ENCODE measurements at places on chromosomes 6 and 20.

DNA sequence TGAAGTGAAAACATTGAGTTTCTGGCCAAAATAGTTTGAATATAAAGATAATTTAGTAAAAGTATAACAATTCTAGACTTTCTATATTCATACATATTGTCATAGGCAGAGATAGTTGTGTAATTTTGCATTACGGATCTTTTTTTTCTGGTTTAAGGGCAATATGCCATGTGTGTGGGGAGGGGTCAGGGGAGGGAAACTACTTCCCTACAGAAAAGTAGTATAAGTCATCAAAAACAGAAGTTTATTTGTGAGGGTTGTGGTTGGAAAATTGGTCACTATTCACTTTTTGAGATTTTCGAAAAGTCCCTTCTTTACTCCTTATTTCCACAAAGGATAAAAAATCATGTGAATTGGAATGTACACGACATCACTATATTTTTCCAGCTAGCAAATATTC is 288.2 kb upstream of the PREP start:
- DNase-seq = no peak

DNA sequence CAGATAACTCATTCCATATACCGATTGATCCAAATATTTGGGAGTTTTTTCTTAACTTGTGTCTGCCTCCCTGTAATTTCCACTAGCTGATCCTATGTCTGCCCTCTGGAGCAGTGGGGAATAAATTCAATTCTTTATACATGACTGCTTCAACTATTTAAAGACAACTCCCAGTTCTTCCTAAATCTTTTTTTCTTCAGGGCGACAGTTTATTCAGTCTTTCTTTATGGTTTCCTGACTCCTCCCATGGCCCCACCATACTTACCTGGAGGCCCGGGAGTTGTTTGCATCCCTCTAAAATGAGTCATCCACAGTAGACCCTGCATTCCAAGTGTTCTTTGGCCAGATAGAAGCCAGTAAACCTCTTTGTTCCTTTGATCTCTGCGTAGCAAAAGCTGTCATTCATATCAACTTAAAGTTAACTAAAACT is 73.6 kb downstream of the LCA5 start:
- DNase-seq = no peak

DNA sequence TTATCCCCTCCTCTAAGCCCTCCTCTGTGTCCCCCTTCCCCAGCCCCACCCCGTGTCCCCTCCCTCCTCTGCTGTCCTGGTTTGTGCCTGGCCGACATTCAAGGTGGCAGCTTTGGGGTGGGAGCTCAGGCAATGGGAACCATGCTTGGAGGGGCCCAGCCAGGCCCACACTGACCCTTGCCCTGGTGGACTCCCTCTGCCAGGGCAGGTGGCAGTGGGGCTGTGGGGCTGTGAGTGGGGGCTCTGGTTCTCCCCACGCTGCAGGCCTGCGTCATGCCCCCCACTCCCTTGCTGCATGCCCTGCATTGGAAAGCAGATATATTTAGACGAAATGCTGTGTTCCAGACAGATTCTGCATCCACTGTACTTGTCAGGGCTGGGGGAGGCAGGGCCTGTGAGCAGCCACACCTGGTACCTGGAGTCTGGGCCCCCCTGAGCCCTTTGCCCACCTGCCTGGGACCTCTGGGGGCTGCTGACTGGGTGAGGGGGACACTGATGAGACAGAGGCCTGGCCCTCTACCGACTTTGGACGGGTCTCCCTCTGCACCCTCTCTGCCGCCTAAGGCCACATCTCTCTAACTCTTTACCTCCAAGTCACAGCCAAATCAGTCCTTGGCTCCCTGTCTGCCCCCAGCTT is 14.2 kb downstream of the DLGAP4 start:
- DNase-seq = no peak

- no peak for DNase-seq
These were observed 60.5 kb upstream of the SAMD5 start for GRCh38 chr6:147447835-147448611.

- DNase-seq = no peak
These were observed 100.0 kb upstream of the TAB2 start for GRCh38 chr6:149217466-149217888.

DNA sequence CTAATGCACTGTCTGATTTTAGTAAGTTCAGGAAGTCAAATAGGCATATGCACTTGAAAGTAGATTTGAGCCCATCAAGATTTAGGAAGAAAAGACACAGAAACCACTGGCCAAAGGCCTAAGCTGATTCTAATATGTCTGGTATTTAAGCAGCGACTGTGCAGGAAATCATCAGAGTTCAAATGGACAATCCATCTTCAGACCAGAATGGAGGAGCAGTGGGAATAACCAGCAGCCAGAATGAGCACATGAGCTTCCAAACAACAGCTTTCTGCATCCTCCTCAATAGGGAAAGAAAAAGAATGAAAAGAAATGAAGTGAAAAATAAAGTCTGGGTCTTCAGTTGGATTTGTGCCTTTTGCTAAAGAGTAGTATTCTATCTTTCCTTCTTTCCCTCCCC is 50.6 kb downstream of the SOD2 start:
- no peak for DNase-seq

GRCh38 chr6:63802606-63803206 is 167.1 kb downstream of the PHF3 start:
- DNase-seq = no peak

DNA sequence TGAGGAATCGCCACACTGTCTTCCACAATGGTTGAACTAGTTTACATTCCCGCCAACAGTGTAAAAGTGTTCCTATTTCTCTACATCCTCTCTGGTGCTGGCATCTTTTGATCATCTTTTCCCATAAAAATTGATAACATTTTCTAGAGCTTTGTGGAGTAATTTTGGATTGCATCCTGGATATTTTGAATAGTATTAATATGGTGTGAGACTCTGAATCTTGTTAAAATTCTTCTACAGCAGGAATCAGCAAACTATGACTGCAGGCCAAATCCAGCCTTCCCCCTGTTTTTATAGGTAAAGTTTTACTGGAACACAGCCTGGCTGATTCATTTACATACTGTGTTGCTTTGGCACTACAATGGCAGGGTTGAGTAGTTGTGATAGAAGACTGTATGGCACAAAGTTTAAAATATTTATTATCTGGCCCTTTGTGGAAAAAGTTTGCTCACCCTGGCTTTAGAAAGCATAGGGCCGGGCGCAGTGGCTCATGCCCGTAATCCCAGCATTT is 15.0 kb upstream of the RNF8 start:
- DNase-seq = no peak

DNA sequence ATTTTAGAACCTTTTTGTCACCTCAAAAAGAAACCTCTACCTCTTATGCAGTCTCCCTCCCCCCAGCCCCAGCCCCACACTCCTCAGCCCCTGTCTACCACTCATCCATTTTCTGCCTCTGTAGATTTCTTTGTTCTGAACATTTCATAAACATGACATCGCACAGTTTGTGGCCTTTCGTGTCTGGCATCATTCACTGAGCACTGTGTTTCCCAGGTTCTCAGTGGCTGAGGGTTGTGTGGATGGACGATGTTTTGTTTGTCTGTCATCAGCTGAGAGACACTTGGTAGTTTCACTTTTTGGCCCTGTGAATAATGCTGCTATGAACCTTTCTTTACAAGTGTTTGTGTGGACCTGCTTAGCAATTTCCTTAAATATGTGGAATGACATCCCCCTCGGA is 64.5 kb downstream of the FAM120B start:
- DNase-seq = no peak
